Stimulated activated CD8-positive, alpha-beta memory T cell treated with anti-CD3 and anti-CD28 coated beads, Interleukin-4, amount 100 ng/mL, for 4 hours (primary cell): ENCODE measurements at places on chromosomes 5 and 9.

DNA sequence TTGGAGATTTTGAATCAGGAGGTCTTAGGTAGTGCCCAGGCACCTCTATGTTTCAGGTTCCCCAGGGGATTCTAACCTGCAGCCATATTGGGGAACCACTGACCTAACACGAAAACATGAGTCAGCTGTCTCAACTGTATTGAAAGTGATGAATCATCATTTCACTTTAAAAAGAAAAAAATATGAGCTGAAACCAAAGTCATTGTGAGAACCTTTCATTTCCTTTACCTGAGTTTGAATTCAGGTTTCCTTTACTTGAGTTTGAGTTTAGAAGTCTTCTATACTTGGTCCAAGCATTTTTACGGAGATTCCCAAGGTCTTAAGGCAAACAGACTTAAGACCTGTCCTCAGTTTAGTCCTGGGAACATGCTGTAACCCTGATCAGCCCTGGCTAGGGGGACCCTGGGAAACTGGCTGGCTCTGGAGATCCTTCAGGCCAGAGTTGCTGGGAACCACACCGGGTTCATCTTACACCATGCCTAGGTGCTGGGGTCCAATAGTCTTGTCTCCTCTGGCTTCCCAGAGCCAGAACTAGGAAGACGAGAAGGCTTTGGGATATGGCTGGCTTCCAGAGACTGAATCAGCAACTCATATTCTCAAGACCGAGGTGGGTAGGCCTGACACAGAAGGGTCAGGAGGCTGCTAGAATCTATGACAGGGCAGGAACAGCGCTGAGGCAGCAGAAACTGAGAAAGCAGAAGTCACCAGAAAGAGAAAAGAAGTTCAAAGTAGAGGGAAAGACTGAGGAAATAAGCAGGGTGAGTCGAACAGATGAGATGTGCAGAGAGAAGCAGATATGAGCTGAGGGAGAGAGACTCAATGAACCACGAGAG, 16.4 kb upstream of the PDCD1LG2 start:
- no peak for DNase-seq

- no peak for DNase-seq
Measured at GRCh38 chr9:128169925-128170324, 9.9 kb downstream of the BBLN start.

GRCh38 chr9:95598236-95598635, 81.5 kb upstream of the PTCH1 start:
- DNase-seq: no peak

GRCh38 chr5:90940227-90940995, 381.8 kb downstream of the ADGRV1 start:
- DNase-seq: no peak

DNA sequence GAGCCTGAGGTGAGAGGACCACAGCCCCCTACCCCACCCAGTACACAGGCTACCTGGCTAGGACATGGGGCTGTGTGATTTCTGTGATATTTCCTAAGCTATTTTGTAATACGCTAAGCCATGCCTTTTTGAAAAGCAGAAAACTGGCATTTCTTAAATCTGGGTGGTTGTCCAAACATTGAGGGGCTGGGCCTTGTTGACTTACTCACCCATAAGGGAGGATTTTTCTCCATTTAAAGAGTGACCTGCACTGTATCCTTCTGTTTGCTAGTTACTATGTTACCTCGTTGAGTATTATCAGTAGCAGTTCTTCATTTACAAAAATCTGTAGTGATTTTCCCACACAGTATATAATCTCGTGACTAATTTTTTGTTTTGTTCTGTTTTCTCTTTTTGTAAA, 117.5 kb upstream of the OTULINL start:
- DNase-seq: no peak

DNA sequence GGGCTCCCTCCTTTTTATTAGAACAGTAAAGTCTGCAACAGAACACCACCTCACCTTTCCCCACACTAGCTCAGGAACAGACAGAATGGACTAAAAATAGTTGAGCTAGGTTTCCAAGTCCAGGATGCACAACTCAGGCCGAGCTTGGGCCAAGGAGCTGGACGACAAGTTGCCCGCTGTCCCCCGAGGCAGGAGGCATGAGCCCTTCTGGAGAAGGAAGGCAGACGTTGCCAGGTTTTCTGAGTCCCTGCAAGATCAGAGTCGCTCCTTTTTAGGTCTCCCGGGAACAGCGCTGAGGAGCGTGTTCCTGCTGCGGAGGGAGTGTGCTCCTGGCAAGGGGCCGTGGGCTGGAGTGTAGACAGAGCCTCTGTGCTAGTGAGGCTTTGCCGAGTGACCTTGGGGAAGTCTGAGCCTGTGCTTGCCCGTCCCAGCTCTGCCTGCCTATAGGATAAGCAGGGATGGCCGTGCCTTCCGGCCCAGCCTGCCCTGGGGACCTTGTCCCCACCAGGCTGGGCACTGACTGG, 121.6 kb downstream of the WNK2 start:
- DNase-seq: no peak

- DNase-seq: no peak
Measured at GRCh38 chr5:15021266-15022046, 149.9 kb upstream of the ANKH start.

DNA sequence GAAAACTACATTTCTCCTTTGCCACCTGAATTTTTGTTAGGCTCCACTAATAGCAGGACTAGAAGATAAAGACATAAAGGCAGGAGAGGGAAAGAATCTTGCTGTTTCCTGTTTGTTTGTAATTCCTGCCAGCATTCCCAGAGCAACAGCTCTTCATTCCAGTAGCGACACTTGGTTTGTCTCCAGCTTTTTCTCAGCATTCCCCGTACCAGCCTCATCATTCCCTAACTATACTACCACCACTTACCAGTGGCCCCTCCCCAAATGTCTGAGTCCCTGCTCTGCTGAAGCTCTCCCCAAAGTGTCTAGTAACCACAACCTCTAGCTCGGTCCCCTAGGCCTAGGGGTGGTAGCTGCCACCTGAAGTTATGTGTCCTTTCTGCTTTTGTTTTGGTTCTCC, 18.6 kb downstream of the CETN3 start:
- no peak for DNase-seq

- no peak for DNase-seq
Measured at GRCh38 chr5:2303431-2304100, 420.8 kb upstream of the IRX4 start.

DNA sequence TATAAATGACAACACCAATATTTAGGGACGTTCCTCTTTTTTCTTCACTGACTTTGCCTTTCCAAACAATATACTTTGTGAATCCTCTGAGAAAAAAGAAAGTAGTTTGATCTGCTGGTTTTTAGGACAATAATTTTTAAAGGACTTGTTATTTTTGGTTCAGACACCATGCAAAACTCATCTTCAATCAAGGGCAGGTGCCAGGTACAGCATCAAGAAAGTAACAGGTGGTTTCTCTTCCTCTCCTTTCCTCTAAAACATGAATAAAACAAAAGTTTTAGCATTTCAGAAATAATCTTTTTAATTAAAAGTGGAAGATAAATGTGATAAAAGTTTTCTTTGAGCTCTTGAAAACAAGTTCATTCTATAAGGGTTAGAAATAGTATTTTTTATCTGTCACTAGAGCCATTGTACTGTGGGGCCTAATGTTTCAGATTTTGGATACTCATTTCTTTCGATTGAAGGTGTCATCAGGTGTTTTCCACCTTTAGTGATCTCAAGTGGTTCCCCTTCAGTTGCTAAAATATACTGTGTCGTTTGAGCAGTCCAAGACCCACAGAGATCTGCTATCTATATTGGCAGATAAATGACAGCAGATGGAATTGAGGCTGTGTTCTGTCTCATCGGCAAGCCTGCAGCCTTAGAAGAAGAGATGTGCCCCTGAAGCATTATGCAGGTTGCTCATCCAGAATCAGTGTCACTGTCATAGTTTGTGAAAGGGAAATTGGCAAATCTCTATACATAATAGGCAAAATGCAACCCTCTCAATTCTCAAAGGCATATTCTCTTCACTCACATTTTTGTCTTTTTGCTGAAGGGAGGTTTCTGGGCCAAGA, 499.7 kb downstream of the PDE4D start:
- DNase-seq: no peak

DNA sequence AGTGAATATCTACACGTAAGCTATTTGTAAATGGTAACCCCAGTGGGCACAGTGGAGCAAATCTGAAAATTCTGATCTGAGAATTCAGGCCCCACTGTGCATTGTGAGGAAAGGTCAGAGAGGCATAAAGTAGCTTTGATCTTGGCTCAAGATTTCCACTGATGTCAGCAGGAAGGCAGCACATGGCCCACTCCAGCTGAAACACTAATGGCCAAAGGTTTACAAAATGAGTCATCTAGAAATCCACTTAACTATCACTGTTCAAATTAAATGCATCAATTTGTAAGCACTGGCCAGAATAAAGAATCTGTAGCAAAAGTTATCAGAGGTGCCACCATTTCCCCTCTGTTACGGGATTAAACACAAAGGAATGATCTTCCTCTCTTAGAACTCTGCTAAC, 191.6 kb downstream of the C9orf152 start:
- no peak for DNase-seq

DNA sequence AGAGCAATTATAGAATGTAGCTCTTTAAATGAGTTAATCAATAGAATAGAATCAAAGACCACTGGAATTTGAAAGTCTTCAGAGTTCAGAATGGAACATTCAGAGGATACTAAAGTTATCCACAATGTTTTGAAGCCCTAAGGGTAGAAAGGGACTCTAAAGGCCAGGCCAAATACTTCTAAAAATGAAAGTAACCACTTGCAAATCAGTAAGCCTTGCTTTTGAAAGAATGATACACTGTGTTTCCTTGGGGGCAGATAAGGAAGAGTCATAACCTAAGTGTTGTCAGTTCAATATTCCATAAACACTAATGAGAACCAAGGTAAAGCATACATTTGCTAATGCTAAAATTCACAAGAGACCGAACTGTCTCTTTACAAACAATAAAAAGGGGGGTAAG, 813.5 kb downstream of the PTPRD start:
- DNase-seq: no peak

DNA sequence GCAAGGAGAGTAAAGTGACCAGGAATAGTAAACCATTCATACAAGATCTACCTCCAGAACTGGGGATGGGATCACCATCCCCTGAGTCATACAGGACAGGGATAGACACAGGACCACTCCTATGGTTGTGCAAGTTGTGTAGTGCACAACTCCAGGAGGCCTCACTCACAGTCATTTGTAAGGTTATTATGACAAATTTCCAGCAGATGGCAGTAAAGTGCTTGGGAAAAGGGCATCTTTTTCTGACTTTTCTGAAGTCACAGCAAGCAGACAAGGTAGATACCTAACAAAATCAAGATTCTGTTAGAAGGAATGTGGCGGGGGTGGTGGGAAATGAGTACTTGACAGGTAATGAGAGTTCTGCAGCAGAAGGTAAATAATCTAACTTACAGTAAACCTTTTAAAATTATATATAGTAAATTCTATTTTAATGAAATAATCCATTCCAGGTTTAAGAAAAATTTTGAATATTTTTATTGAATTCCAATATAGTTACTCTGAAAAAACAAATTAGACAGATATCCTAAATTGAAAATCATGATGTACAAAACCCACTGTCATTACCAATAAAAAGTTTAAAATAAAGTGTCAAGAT, 16.7 kb upstream of the KIF27 start:
- no peak for DNase-seq

DNA sequence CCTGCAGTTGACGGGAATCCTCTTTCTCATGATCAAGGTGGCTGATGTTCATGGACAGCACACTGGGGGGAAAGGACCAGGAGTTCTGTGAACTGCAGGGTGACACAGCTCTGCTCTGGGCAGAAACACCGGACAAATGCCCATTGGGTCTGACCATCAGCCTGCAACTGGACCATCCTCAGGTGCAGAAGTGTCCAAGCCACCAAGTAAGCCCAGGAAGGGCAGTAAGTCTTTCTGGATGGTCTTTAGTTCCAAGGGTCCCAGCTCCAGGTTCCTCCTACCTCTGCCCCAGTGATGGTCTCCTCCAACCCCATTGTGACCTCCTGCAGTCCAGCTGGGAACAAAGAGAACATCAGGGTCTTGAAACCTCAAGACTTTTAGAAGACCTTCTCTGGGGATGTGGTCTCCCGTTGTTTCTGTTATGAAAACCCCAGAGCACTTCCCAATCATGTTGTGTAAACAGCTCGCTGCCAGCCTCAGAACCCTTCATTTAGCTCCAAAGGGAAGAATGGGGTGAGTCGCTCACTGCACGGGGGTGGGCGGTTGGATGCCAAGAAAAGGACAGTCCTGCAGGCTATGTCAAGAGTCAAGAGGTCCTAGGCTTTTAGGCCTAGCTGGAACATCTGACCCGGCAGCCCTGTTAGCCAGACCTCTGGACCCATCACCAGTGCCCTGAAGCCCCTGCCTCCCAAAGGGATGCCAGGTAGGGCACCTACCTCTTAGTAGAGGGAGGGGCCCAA, 41.8 kb upstream of the TCF7 start:
- no peak for DNase-seq

DNA sequence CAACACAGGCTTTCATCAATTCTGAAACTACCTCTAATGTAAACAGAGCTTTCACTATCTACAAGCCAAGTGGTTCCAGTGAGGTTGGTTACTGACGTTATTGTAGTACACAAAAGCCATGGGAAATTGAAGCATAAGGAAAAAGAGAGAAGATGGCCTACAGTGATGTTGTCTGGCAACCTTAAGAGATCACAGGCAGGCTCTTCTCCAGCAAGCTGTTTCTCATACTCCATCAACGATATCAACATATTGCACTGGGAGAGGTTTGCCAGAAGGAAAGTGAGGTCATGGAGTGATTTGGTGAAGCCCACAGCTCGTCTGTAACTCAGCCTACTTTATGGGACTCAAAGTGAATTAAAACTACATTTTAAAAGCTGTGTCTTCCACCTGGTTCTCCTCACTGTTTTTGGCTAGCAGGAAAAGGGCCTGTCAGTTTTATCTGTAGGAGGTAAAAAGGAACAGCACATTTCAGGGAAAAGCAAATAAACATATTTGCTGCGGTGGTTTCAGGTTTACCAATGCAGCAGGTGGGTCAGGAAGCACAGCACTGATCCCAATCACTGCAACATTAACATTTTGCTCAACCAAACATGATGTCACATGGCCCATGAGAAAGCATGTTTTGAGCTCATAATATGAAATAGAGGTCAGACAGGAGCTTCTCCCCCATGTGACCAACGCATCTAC, 72.9 kb downstream of the ARSB start:
- no peak for DNase-seq

GRCh38 chr5:89444088-89444487, 561.1 kb upstream of the MEF2C start:
- DNase-seq: no peak

- no peak for DNase-seq
Measured at GRCh38 chr5:151475388-151475787, 28.0 kb downstream of the SLC36A1 start.

DNA sequence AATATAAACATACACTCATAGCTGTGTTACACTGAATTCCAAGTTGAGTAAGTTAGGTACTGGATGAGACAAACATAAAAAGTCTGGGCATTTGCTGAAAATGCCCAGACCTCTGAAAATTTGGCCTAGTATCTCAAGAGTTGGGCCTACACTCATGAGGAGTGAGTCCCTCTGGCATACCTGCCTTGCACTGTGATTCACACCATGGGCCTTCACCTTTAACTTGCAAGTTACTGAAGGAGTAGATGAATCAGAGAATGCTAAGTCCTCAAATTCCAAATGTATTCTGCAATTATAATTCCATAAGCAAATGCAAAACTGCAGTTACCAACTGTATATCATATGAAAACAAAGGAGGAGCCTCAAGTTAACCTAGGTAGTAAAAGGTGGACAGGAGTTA, 32.3 kb upstream of the C9orf40 start:
- no peak for DNase-seq

GRCh38 chr5:51095486-51095885, 287.8 kb upstream of the ISL1 start:
- no peak for DNase-seq

- no peak for DNase-seq
Measured at GRCh38 chr9:130301483-130302286, 36.1 kb downstream of the HMCN2 start.

- DNase-seq: no peak
Measured at GRCh38 chr5:151171529-151171928, 13.9 kb upstream of the ANXA6 start.
